Endothelial cell (in vitro differentiated cells): ENCODE measurements at places on chromosomes 3 and 15.
A peak's percentile ranks its signal among the peaks of the same experiment; 100 is the strongest.

DNA sequence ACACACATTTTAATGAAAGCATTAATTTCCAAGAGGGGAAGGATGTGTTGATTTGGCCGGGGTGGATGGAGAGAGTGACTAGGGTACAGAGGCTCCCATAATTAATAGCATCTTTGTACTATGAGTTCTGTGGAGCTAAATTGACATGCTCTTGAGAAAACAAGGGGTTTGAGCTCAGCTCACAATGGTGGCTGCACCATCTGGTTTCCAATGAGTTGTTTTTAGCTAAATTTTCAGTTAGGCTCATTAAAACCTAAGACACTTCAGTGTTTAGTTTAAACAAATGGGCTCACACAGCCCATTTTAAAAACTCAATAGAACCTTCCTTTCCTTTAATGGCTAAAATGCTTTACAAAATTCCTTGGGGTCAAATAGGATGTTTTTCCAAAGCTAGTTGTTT lies 199.7 kb downstream of the TNIK start:
- no peak for DNase-seq

GRCh38 chr15:42060797-42061196 lies 33.6 kb downstream of the PLA2G4D start:
- no peak for DNase-seq

DNA sequence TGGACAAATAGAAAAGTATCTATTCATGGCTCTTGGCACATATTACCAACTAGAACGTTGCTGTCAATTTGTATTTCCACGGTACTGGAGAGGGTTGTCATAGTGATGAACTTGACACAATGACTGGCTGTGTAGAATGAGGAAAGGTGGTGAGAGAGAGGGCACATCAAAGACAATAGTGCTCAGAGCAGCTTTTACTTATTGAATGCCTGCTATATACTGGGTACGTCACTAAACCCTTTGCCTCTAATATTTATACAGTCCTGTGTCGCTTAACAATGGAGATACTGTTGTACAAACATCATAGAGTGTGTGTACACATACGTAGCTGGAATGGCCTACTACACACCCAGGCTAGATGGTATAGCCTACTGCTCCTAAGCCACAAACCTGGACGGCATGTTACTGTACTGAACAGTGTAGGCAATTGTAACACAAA lies 8.3 kb downstream of the TMPRSS7 start:
- no peak for DNase-seq

GRCh38 chr3:64260431-64260830 lies 35.2 kb upstream of the PRICKLE2 start:
- no peak for DNase-seq

GRCh38 chr3:104750581-104750980 lies 616.1 kb upstream of the ALCAM start:
- DNase-seq = no peak

DNA sequence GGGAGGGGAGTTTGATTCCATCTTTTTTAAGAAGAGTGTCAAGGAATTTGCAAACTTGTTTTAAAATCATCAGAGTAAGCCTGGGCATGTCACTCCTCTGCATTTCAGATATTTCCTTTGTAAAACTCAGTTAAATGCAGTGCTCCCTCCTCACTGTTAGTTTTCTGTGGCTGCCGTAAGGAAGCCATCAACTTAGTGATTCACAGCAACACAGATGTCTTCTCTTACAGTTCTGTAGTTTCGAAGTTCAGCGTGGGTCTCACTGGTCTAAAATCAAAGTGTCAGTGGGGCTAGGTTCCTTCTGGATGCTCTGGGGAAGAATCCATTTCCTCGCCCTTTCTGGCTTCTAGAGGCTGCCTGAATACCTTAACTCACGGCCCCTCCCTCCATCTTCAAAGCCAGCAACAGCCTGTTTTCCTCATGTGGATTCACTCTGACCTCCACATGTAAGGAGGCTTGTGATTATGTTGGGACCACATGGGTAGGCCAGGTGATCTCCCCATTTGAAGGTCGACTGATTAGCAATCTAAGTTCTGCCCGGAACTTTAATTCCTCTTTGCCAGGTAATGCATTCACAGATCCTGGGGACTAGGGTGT lies 12.4 kb downstream of the ISG20 start:
- DNase-seq = no peak

DNA sequence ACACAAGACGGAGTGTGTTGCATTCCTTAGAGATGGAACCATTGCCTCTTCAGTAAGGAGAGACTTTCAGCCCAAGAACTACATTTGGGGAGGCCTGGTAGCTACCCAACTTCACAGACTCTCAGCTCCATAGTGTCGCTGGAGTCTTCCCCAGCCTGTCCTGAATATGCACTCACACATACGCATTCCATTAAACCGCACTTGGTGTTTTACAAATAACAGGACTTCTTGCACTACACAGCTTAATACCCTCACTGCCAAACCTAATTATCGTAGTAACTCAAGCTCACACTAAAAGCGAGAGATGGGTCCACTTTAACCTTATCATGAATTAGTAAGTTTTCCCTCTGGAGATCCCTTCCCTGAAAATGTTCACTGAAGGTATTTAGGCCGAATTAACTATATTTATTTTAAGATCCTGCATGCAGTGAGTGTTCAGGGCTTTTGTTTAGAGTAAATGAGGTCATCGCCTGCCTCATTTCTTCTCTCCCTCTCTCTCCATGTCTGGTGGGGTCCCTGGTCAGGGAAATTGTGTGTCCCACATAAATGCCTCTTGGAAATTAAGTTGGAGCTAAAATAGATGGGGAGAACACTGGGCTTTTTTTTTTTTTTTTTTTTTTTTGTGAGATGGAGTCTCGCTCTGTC lies 171.9 kb downstream of the FAM43A start:
- no peak for DNase-seq

- no peak for DNase-seq
Observed at GRCh38 chr3:193544289-193544688, 10.4 kb downstream of the ATP13A4 start.

- DNase-seq = no peak
Observed at GRCh38 chr15:55248895-55249294, 40.7 kb downstream of the RAB27A start.

GRCh38 chr15:39143479-39143878 lies 437.4 kb upstream of the THBS1 start:
- DNase-seq = no peak

GRCh38 chr15:39472621-39473297 lies 108.1 kb upstream of the THBS1 start:
- no peak for DNase-seq

DNA sequence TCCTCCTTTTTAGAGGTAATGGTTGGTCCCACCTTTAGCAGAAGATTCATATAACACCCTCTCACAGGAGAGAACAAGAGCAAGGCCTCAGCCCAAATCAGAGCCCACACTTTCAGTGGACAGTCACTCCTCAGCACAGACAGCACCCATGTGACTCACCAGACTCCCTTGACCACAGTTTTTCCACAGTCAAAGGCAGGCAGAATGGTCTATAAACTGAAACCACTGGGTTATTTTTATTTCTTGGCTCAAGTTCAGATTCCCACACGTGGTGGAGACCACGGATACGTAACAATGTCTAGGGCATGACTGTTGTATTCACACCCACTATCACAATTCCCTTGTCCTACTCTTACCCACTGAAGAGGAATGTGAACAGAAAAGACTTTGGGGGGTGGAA lies 237.8 kb upstream of the UBE2E1 start:
- DNase-seq = no peak

- no peak for DNase-seq
Observed at GRCh38 chr3:123332124-123332641, 116.7 kb downstream of the ADCY5 start.

DNA sequence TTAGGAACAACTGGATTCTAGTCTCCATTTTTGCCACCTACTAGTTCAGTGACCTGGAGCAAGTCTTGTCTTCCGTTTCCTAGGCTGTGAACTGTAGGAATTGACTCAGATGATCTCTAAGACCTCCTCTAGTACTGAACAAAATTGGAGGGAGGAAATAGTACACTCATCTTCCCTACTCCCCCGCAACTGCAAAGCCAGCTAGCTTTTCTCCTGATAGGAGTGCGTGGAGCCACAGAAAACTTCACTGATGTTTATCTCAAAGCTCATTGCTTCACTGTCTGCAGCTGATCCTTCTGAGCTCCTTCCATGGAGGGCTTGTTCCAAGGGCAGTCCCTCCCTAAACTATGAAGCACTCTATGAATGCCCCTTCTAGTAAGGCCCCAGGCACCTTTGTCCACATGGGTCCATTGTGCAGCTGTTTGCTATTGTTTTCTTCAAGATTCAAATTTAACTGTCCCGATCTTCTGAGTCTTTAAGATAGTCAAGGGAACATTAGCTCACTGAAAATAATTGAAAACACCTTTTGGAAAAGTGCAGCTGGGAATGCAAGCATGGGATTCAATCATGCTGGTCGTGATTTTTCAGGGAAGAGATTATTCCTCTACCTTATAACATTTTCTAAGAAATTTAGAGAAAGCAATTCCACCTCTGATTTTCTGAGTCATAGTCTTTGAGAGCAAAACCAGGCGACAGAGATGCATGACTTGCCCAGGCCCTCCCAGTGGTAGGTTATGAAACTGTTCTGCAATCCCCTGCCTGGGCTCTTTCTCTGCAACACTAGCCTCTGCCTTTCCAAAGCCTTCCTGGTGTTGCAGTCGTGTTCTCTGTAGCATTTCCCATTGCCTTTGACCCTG lies 24.3 kb downstream of the FILIP1L start:
- peak; percentile 16 for DNase-seq

GRCh38 chr3:139758654-139759291 lies 81.0 kb upstream of the NMNAT3 start:
- DNase-seq = no peak

- no peak for DNase-seq
Observed at GRCh38 chr15:61084944-61085367, 144.1 kb downstream of the RORA start.

- no peak for DNase-seq
Observed at GRCh38 chr3:48938156-48938555, 19.5 kb downstream of the ARIH2 start.

- DNase-seq = no peak
Observed at GRCh38 chr15:67240235-67241131, 14.0 kb downstream of the AAGAB start.

GRCh38 chr15:100125401-100126191 lies 216.2 kb downstream of the ADAMTS17 start:
- DNase-seq = no peak

DNA sequence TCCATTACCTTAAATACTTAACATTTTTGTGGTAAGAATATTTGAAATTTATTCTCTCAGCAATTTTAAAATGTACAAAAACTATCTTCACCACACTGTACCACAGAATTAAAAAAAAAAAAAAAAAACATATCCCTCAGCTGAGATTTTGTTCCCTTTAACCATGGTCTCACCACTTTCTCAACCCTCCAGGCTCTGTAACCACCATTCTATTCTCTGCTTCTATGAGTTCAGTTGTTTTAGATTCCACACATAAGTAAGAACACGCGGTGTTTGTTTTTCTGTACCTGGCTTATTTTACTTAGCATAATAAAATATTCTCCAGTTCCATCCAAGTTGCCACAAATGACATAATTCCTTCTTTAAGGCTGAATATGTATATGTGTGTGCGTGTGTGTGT lies 41.5 kb downstream of the CSNK1G1 start:
- no peak for DNase-seq

- peak; percentile 48 for DNase-seq
Observed at GRCh38 chr3:141051443-141052200, 475 bp downstream of the SPSB4 start.

DNA sequence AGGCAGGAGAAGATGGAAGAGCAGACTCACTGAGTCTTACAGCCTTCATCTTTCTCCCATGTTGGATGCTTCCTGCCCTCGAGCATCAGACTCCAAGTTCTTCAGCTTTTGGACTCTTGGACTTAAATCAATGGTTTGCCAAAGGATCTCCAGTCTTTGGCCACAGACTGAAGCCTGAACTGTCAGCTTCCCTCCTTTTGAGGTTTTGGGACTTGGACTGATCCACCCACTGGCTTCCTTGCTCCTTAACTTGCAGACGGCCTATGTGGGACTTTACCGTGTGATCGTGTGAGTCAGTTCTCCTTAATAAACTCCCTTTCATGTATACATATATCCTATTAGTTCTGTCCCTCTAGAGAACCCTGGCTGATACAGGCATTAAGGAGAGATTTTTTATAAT lies 62.4 kb upstream of the TNIK start:
- DNase-seq = no peak

GRCh38 chr3:41900265-41900664 lies 61.6 kb downstream of the ULK4 start:
- DNase-seq = no peak

GRCh38 chr3:12413721-12414255 lies 70.5 kb upstream of the TSEN2 start:
- DNase-seq = no peak

GRCh38 chr15:96285729-96286254 lies 44.7 kb upstream of the NR2F2 start:
- no peak for DNase-seq

- peak; percentile 13 for DNase-seq
Observed at GRCh38 chr3:62187022-62187431, 186.3 kb downstream of the FEZF2 start.

GRCh38 chr3:158847885-158848284 lies 46.0 kb downstream of the MFSD1 start:
- DNase-seq = no peak

- no peak for DNase-seq
Observed at GRCh38 chr3:8993331-8993730, 30.1 kb upstream of the RAD18 start.

DNA sequence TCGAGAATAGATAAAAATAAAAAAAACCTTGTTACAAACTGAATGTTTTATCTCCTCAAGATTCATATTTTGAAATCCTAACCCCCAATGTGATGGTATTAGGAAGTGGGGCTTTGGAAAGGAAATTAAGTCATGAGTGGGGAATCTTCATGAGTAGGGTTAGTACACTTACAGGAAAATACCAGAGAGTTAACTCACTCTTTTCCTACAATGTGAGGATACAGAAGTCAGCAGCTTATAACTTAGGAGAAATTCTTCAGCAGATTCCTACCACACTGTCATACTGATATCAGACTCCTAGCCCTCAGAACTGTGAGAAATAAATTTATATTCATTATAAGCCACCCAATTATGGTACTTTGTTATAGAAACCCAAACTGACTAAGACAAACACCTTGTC lies 453.1 kb downstream of the GBE1 start:
- DNase-seq = no peak

- DNase-seq = no peak
Observed at GRCh38 chr3:118760585-118761290, 273.9 kb downstream of the IGSF11 start.

- peak; percentile 74 for DNase-seq
Observed at GRCh38 chr15:66698318-66698961, 3.6 kb upstream of the SMAD6 start.

GRCh38 chr3:181715571-181716340 lies 4.0 kb downstream of the SOX2 start:
- DNase-seq = no peak

DNA sequence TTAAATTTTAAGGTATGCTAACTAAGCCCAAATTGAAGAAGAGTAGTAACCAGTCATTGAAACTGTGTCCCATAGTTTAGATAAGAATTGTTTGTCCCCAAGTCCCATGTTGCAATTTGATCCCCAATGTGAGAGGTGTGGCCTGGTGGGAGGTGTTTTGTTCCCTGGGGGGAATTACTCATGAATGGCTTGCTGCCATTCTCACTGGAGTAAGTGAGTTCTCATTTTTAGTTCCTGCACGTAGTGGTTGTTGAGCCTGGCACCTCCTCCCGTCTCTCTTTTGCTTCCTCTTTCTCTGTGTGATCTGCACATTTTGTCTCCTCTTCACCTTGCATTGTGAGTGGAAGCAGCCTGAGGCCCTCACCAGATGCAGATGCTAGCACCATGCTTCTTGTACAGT lies 1271.0 kb downstream of the NSUN3 start:
- DNase-seq = no peak
